Thyroid gland (tissue), 4 donors: ENCODE measurements at places on chromosomes 4 and X.

- DNase-seq: no peak
Observed at GRCh38 chr4:109389369-109390114, 44.1 kb upstream of the SEC24B start.

- DNase-seq: no peak
Observed at GRCh38 chrX:152907084-152907651, 9.3 kb downstream of the ZNF185 start.

DNA sequence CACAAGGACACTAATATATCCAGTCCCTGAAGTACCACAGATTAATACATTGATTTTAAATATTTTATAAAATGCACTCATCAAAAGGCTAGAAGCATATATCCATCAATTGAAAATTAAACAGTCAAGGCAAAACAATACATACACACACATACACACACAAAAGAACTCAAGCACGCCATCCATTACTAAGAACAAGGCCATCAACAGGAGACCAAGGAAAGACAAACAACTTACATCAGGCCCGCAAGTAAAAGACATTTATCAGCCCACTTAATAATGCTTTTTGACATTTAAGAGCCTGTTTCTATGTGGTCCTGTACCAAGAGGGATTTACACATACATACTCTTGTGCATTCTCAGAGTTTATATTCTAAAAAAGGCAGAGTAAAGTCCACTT is 50.0 kb upstream of the ZNF827 start:
- DNase-seq: no peak

DNA sequence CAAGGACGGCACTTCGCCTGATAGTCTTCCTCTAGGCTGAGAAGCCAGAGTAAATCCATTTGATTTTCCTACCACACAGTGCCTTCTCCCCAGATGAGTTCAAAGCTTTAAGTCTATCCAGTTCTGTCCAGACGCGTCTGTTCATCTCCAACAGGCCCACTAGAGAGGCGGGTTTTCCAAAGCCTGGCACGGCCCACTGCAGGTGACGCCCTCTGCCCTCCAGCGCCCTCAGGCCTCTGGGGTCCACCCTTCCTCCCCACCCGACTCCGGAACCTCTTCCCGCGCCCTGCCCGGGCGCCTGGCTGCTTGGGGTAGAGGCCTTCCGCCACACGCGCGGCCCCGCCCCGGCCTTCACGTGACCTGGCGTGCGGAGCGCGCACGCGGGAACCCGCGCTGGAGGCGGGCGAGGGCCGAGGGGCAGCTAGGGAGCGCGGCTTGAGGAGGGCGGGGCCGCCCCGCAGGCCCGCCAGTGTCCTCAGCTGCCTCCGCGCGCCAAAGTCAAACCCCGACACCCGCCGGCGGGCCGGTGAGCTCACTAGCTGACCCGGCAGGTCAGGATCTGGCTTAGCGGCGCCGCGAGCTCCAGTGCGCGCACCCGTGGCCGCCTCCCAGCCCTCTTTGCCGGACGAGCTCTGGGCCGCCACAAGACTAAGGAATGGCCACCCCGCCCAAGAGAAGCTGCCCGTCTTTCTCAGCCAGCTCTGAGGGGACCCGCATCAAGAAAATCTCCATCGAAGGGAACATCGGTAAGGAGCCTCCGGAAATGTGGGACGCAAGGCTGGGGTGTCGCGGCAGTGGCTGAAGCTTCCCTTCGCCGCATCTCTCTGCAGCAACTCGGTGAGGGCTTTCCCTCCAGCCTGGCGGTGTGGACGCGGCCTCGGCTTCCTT is at the start of gene DCK:
Gene DCK, plus strand, starts transcription at position 469 of the 888 bp plus-strand sequence. Its CDS starts 187 bp downstream, at position 656.
- DNase-seq: peak; percentile 90

DNA sequence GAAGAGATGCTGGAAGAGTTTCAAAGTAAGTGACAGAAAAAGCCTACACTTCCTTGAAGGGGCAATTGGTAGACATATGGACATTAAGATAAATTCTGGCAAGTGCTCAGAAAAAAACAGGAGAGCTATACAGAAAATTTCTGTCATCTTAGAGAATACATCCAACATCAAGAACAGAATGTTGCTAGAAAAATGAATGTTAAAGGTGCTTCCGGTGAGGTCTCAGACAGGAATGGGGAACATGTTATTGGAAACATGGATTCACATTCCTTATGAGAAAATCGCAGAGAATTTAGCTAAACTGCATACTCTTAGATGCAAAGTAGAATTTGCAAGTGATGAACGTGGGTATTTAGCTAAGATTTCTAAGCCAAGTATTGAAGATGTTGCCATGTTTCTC is 9.5 kb downstream of the XAGE1B start:
- no peak for DNase-seq

GRCh38 chr4:22637306-22637705 is 55.4 kb upstream of the GBA3 start:
- DNase-seq: no peak

DNA sequence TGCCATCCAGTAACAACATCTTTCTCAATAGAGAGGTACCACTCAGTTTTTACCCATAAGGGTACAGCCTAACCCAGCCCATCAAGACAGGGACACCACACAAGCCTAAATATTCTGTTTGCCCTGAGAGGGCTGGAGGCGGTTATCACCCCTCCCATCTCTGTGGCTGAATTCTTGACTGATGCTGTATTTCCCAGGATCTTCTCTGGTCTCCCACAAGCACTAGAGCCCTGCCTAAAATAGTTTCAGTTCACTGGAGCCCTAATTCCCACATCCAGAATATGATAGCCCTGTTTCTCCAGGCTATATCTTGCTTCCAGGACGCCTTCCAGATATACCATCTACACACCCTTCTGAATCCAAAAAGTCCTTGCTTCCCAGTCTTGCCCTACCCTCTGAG is 91.6 kb upstream of the NMU start:
- DNase-seq: no peak

GRCh38 chrX:142884881-142885280 is 140.8 kb upstream of the SPANXN4 start:
- DNase-seq: no peak

- DNase-seq: no peak
Observed at GRCh38 chrX:127037159-127037558, 217.6 kb downstream of the PRR32 start.

GRCh38 chr4:76579596-76580375 is 144.8 kb downstream of the SHROOM3 start:
- no peak for DNase-seq

DNA sequence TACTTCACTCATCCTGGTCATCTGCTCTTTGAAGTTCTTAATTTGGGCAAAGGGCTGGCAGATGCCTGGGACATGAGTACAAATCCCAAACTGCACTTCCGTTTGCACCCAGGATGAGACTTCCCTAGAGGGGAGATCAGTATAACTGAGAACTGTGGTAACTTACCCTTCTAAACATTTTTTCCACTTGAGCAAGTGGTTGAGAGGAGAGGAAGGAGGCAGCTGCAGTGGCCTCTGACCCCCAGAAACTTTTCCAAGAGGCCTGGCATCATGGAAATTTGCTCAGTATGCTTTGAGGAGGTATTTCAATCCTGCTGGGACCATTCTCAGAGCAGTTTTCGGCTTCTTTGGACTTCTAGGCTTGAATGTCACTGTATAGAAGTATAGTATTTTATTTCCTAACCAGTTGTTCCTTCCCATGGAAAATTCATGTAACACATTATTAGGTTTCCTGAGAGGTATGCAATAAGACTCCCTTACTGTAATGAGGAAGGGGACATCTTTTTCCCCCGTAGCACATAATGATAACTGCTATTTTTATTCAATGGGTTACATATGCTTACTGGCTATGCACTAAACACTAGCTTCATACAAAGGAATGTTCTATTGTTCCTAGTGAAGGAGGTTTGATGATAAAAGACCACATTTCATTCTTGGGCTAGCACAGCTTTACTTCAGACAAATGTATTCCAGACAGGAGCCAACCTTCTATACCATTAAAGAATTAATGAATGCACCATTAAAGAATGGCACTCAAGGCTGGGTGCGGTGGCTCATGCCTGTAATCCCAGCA is 129.3 kb downstream of the SHROOM3 start:
- no peak for DNase-seq

- DNase-seq: no peak
Observed at GRCh38 chr4:113499166-113499565, 262.4 kb downstream of the CAMK2D start.

- DNase-seq: no peak
Observed at GRCh38 chr4:157048248-157048647, 27.7 kb upstream of the GLRB start.

- no peak for DNase-seq
Observed at GRCh38 chrX:50565718-50566117, 95.1 kb upstream of the DGKK start.

GRCh38 chr4:113444386-113444785 is 317.2 kb downstream of the CAMK2D start:
- DNase-seq: no peak

DNA sequence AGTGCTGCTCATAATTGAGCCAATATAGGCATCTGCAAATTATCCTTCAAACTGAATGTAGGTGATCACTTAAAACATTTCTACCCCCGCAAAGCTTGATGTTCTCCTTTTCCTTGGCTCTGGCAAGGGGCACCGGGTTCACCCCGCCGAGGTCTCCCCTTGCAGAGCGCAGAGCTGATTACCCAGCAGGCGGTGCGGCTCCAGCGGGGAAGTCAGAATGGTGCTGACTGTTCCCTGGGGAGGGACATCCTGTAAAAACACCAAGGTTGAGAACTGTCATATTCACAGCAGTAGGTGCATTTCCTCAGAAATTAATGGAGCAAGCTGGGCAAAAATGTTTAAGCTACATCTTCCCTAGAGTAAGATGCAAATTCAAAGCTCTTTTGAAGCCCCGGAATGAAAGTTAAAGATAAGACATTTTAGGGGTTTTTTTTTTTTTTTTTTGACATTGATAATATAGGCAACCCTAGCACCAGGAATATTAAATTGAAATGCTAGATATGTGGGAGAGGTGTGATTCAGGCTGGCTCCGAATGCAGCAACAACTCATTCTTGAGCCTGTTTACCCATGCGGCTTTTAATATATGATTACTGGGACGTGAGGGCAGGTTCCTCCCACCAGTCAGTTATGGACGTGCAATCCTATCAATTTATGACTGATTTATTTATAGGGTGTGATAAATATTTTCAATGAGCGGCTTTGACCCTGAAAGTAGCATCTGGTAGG is 767.3 kb upstream of the TENM3 start:
- DNase-seq: no peak

DNA sequence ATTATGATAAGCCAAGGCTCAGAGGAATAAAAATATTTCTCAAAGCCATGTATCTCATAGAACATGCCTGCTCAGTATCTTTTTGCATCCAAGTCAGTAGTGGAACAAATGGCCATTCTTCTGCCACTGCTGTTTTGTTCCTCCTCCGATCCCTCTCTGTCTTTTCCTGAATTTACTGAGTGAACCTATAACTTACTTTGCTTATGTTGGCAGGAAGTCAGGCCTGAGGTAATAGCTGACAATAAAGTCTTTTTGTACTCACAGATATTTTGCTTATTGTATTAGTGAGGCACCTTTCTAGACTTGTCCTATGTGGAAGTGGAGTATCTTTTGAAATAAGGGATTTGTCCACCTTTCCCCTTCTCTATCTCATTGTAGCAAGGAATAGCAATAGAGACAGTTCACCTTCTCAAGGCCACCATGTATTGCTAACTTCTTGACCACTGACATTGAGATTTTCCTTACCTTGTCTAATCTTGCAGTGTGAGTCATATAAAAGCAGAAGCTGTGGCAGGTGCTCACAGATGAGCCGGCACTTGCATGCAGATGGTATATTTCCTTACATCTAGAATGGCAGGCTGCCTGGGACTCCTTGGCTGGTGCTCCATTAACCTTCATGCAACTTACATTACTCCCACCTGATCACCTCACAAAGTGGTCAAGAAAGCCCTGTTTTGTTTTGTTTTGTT is 68.2 kb downstream of the AGTR2 start:
- DNase-seq: no peak

DNA sequence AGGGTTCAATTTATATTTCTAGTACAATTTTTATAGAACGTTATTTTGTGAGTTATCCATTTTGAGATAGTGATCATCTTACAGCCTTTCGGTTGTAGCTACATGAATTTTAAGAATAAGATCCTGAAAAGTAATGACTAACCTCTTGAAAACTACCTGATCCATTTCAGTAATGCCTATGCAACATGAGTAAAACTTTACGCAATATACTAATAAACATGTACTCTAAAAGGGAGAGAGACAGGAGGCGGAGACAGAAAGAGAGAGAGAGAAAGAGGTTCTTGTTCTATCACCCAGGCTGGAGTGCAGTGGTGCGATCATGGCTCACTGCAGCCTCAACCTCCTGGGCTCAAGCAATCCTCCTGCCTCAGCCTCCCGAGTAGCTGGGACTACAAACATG is 816.1 kb downstream of the CCSER1 start:
- no peak for DNase-seq

GRCh38 chr4:41750121-41750625 is 1.6 kb upstream of the PHOX2B start:
- DNase-seq: no peak

DNA sequence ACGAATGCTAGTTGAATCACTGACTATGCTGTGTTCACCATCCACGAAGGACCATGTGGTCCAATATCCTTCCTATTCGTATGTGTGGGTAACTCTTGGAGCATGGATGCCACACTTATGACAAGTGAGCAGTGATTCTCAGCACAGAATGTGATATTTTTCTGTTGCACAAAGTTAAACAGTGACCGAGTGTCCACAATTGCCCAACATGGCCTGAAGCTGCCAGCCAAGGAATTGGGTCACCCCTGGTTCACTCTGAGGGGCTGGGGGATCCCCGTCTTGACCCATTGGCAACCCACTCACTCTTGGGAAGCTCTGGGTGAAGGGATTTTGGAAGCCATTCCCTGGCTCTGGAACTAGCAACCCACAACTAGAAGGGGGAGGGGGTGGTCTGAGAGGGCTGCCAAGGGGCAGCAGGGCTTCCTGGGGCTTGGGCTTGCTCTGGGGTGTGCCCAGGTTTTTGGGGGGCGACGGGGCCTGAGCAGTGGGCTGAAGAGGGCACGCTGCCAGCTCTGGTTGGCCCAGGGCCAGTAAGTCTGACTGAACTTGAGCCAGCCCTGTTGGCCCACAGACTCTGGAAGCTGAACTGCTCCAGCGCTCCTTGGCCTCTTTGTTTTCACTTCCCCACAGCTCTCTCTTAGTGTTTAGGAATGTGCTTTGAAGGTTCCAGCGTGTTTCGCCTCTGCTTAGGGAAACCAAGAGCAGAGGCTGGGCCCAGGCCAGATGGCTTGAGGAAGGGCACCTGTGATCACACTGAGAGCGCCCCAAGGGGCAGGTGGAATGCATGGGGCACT is 43.1 kb upstream of the BCOR start:
- peak; percentile 87 for DNase-seq

GRCh38 chr4:132530861-132531260 is 618.2 kb upstream of the PCDH10 start:
- no peak for DNase-seq

- DNase-seq: no peak
Observed at GRCh38 chr4:33045334-33045733, 2325.2 kb downstream of the PCDH7 start.

DNA sequence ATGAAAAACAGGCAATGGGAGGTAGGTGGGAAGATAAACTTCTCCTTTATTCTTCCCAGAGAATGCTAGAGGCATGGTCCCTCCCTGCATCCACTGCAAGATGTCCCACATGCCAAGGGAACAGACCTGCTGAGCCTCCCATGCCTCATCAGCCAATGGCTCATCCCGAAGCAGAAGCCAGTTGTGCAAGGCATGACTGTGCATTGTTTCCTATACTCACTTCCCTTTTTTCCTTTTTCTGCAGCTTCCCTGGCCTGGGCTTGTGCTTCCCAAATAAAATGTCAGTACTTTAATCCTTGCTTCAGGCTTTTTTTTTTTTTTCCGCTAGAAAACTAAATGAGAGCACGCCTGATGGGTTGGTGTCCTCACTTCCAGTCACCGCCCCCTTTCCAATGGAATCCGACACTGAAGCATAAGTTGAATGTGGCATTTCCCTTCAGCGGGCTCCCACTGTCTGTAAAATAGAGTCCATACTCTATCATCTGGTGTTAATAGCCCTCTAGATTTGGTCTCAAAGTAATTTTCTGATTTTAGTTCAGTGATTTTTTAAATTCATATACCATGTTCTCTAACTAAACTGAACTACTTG is 239.0 kb upstream of the JADE1 start:
- DNase-seq: no peak
